ENCODE measurements at places on chromosomes 6 and 20.

DNA sequence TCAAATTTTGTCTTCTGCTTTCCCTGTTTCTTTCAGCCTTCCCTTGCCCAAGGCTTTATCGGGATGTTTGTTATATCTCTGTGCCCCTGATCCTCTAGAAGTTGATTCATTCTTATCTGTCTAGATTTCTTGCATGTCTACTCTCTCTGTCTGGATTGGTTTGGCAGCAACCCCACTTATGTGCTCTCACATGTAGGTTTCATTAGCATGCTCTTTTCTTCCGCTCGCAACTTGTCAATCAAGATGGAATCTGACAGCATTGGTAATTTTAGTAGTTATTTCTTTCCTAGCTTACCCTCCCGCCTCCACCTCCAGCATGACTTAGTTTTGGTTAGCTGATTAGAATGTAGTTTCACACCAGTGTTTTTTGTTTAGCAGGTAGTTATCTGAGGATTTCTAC lies 39.3 kb downstream of the LRRC1 start:
- no peak for DNase-seq

DNA sequence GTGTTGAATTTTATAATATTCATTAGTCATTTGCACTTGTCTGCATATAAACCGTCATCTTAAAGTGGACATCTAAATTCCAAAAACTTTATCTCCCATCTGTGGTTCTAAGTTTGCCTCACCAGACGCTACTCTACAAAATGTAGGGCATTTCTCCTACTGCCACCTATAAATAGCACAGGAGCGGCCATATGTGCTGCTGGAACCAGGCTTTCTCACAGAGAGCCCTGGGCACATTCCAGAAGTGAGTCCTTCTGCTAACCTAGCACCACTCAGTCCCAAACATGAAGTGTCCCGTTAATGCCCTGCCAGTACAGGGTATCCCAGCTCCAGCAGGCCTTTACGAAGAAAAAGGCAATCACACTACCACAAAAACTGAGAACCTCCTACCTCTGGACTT lies 153.7 kb downstream of the TMEM242 start:
- no peak for DNase-seq

DNA sequence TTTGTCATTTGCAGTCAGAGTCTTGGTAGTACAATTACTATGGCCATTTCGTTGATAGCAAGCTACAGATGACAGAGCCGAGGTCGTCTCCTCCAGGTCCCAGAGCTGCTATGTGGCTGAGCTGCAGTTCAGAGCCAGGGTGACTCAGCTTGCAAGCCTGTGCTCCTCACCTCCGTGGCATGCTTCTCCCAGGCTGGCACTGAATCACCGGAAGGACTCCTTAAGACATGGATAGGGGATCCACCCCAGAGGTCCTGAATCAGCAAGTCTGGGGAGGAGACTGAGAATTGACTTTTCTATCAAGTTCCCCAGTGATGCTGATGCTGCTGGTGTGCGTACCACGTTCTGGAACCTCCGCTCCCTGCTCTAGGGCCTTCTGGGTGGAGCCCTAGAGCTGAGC lies 291.2 kb downstream of the CDH26 start:
- peak; percentile 18 for DNase-seq

- DNase-seq, result no peak
These were observed 42.5 kb downstream of the IPCEF1 start for GRCh38 chr6:154314084-154314483.

DNA sequence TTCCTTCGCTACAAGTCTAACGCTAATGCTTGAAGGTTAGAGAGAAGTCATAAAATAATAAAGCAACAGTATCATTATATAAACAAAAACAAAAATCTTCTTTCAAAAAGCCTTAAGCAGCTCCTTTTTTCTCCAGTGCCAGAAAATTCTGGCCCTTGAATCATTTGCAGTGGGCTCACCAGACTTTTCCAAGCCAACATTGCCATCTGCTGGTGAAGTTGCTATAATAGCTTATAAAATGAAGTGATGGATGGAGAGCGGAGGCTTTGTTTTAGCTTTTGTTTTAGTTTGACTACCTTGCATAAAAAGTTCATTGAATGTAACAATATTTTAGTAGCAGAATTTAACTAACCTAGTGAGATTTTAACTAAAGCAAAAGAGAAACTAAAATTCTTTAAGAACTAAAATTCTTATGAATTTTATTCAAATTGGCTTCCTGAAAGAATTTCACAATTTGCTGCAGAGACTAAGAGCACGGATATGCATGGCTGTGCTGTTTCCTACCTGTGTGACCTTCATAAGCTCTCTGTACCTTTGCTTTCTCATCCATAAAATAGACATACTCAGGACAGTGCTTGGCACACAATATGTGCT lies 44.8 kb upstream of the SLC2A12 start:
- DNase-seq, result peak; percentile 69

- peak; percentile 64 for DNase-seq
These were observed 2.2 kb upstream of the PTPRA start for GRCh38 chr20:2871111-2871465.

DNA sequence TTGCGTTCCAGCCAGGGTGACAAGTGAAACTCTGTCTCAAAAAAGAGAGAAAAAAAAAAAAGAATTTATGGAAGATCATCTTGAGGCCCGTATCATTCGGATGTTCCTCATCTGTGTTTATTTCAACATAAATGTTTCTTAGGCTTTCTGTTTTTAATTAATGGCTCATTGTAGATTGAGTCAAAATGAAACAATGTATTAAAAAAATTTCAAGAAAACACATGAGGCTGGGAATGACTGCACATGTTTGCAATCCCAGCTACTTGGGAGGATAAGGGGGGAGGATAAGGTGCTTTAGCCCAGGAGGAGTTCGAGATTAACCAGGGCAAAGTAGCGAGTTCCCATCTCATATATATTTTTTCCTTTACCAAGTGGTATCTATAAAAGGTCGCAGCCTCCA lies 47.3 kb downstream of the ITCH start:
- no peak for DNase-seq

Data from mesenchymal stem cell (in vitro differentiated cells and primary cell).